ENCODE measurements at places on chromosomes 1 and 21.
A peak's percentile ranks its signal among the peaks of the same experiment; 100 is the strongest.

DNA sequence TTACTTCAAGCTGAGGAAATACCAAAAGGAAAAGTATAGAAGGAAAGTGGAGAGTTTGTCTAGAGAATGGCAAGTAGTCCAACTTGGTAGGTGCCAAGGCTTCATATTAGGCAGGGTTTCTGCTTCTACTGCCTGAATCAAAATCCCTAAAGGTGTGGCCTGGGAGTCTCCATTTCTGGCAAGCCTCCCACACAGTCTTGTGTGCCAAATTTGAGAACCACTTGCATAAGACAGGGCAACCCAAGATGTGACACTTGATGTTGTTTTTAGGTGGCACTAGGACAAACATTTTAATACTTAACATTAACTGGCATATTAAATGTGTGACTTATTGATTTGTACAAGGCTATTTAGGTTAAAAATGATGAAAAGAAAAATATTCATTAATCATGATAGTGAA lies 60.1 kb downstream of the ATG4C start:
- no peak for DNase-seq

- DNase-seq, result no peak
Observed at GRCh38 chr1:2493691-2494322, 17.7 kb downstream of the PLCH2 start.

DNA sequence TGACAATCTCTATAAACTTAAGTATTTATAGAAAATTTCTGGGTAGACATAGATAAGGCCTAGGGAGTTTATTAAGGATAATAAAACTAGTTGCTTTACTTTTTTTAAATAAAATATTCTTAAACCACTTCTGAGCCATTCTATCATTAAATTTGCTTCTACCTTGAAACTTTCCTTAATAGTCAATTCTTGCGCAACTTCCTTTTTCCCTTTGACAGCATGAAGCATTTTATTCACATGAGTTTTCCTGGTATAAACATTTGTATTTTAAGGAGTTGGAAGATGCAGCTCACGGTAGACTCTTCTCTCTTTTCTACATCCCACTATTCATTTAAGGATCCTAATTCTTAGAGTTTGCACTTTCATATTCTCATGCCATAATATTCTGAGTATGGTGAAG lies 75.8 kb upstream of the DPH5 start:
- DNase-seq, result no peak

DNA sequence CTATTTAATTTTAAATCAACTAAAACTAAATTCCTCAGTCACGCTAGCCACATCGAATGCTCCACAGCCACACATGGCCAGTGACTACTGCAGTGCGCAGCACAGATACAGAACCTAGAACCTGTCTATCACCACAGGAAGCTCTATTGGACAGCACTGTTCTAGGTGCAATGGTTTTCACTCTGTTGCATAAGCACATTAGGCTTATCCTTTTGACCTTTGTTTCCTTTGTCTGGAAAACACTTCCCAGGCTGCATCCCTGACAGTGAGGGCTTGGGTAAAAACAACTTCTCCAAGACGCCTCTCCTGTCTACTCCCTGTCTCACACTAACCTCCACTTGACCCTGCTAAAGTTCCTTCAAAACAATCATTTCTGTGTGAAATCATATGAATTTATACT lies 33.6 kb upstream of the RAP1GAP start:
- DNase-seq, result no peak

- no peak for DNase-seq
Observed at GRCh38 chr1:243693800-243694199, 156.2 kb downstream of the AKT3 start.

- DNase-seq, result no peak
Observed at GRCh38 chr1:27981145-27981544, 21.4 kb downstream of the XKR8 start.

DNA sequence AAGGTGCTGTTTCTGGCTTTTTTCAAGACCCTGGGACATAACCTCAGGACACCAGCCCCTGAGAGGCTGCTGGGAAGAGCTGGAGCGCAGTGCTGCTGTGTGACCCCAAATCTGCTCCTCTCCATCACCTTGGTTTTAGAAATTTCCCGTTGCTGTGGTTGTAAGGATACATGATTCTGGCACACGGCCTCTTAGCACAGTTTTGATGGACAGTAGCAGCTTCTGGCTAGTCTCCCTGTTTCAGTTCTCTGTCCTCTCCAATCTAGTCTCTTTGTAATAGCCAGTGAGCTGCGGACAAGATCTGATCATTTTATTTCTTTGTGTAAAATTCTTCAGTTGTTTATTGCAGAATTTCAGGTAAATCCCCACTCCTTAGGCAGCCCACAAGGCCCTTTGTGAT lies 3.1 kb downstream of the CLIC6 start:
- no peak for DNase-seq

DNA sequence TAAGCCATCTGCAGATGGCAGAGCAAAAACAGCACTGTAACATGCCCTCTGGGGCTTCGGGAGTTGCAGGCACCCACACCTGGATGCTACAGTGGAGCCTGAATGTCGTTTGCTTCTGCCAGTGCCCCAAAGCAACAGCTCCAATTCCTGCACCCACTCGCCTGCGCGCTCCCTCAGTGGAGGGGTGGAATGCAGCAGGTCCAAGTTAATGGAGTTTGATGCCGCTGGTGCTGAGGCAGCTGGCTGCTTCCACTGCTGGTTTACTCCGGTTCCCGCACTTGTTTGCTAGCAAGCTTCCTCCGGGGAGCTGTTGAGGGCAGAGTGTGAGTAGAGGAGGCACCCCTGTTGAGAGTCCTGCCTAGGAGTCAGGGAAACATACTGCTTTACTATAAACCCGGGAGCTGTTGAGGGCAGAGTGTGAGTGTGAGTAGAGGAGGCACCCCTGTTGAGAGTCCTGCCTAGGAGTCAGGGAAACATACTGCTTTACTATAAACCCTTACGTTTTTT lies 584.0 kb upstream of the TMPRSS15 start:
- DNase-seq, result no peak

- DNase-seq, result no peak
Observed at GRCh38 chr1:98019747-98020146, 98.9 kb upstream of the DPYD start.

DNA sequence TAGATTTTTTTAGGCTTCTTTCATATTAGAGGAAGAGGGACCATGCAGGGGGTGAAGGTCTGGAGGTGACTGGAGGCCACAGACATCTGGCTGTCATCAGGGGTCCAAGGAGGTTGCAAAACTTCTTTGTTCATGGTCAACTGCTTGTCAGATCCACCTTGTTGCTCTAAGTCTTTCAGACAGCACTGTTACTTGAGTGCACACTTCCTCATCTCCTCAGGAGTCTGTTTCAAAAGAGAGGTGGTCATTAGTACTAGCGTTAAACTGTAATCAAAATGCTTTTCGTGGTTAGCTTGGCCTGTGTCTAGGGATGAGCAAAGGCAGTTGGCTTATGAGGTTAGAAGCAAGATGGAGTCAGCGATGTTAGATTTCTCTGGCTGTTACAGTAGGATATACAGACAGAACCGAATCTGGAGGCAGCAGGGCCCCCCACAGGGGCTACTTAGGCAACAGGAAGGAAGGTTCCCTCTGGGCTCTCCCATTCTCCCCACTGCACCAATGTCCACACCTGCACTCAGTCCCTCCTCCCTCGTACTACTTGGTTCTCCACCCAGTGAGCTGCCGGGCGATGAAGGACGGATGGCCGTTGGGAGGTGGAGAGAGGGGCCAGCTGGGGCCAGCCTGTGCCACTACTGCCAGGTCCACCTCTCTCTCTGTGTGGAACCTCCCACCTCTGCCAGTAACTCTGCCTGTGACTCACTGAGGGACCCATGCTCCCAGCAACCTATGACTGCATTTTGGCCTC lies 57.2 kb downstream of the TOR1AIP2 start:
- DNase-seq, result no peak

DNA sequence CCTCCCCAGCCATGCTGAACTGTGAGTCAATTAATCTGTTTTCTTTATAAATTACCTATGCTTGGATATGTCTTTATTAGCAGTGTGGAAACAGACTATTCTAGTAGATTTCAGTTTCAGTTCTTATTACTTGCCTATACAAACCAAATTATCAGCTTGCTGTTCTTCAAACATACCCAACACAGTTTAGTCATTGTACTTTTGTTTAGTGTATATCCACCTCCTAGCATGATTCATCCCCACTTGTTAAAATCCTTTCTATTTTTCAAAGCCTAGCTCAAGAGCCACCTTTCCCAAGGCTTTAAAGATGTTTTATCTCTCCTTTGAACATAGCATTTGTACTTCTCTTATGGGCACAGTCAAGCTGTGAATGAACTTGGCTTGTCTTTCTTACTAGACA lies 195.6 kb upstream of the ZRANB2 start:
- no peak for DNase-seq

GRCh38 chr21:31795992-31796391 lies 64.1 kb upstream of the SCAF4 start:
- DNase-seq, result no peak

DNA sequence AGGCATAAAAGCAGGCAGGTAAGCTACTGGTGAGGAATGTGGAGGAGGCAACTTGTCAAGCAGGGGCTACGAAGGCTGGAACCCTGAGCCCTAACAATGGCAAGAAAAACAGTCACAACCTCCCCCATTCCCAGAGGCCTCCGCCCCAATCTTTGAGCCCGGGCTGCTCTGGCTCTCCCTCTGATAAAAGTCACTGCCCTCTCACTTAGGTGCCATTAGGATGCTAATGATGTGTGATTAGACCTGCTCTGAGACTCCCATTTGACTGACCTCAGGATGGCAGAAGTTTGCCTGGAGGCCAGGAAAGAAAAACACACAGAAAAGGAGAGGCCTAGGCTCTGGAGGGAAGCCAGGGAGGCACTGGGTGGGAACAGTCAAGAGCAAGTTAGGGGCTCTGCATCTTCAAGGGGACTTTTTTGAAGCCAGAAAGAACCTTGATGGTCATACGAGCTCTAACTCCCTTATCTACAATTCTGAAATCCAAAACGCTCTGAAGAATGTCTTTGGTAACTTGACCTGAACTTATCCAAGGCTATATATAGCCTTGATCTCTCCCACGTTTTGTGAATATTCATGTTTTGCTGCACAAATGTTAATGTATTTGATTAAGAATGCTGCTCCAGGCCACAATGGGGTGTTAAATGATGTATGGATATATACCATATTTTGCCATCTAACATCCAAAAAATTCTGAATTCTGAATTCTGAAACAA lies 98.9 kb downstream of the TRABD2B start:
- no peak for DNase-seq

- peak; percentile 55 for DNase-seq
Observed at GRCh38 chr1:198234520-198235251, 77.9 kb downstream of the NEK7 start.

DNA sequence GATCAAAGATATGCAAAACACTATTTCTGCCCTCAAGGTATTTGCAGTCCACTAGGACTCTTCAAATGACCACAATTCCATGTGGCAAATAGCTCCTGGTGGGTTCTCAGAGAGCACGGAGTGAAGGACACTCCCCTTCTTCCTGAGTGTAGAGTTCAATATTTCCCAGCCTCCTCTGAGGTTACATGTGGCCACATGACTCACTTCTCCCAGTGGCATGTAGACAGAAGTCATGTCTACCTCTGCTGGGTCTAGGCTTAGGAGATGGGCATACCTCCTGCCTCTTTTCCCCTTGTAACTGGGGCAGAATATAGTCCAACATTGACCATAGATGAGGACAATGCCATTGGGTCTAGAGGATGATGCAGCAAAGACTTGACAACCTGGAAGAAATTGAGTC lies 191.4 kb downstream of the MIS18A start:
- no peak for DNase-seq

DNA sequence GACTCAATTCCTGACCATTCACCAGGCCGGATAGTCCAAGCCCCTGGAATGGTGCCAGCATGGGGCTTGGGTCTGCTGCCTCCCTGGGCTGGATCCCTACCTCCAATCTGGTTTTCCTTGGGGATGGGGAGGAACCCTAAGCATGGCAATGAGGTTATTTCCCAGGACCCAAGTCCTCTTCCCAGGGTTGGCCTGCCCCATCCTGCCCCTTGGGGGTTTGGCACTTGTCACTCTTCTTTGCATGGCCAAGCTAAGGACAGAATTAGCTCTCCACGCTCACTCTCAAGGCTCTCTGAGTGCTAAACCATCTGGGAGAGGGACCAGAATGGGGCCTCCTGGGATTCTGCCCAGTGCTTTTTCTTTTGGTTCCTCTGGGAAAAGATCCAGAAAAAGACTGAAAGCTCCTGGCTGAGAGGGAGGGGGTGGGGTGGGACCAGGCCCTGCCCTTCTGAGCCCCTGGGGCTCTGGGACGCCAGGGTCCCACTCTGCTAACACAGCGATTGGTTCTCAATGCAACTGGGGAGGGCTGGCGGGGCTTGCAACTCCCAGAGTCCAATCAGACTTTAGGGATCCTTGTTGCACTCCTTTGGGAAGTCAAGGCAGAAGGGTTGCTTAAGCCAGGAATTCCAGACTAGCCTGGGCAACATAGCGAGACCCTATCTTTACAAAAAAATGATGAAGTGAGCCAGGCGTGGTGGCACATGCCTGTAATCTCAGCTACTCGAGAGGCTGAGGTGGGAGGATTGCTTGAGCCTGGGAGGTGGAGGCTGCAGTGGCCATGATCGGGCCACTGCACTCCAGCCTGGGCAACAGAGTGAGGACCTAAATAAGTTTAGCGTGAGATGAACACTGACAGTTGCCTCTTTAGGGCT lies 52.7 kb downstream of the DHRS3 start:
- no peak for DNase-seq

GRCh38 chr1:109969146-109969829 lies 15.3 kb upstream of the AHCYL1 start:
- DNase-seq, result peak; percentile 23

DNA sequence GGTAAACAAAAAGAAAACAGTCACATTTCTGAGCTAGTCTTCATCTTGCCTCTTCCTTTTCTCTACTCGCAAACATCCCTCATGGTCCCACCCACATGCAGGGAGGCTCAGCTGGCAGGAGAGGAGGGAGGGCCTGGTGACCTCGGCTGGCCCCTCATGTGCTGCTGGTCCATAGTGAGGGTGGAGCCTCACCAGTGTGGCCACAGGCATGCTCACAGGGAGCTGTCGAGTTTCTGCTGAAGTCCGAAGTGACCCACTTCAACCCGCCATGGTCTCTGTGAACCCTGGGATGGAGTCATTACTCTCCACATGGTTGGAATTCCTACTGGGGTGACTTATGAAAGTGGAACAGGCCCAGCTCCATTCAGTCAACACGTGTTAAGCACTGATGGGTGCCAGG lies 253.4 kb downstream of the RHOU start:
- DNase-seq, result peak; percentile 6

GRCh38 chr1:167105271-167106118 lies 11.6 kb downstream of the STYXL2 start:
- no peak for DNase-seq

- no peak for DNase-seq
Observed at GRCh38 chr21:36008505-36008904, 51.8 kb downstream of the SETD4 start.

- peak; percentile 8 for DNase-seq
Observed at GRCh38 chr1:34984793-34985608, at the start of gene TMEM35B. Gene TMEM35B (minus strand): TSS chr1:34985347. CDS start chr1:34985305, 42 bp downstream.

- no peak for DNase-seq
Observed at GRCh38 chr21:34065027-34065426, 8.4 kb upstream of the MRPS6 start.

- DNase-seq, result peak; percentile 44
Observed at GRCh38 chr21:18951271-18952038, 547.9 kb upstream of the TMPRSS15 start.

Data from A172 (cell line).